ENCODE measurements at places on chromosomes 2 and 18.

DNA sequence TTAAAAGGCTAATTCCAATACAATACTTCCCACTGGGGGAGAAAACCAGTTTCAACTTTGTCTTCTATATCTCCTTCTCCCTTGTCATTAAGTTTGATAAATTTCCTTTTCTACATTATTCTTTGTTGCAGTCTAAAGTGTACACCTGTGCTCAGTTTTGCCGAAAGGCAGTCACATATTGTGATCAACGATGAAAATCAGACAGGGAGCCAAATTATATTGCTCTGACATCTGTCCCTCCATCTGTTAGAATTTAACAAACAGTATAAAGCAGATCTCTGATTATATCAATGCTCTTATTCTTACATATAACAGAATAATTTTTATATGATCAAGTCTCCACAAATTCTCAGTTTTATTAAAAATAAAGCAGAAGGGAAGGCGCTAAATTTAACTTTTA lies 496.7 kb downstream of the NRXN1 start:
- no peak for DNase-seq

DNA sequence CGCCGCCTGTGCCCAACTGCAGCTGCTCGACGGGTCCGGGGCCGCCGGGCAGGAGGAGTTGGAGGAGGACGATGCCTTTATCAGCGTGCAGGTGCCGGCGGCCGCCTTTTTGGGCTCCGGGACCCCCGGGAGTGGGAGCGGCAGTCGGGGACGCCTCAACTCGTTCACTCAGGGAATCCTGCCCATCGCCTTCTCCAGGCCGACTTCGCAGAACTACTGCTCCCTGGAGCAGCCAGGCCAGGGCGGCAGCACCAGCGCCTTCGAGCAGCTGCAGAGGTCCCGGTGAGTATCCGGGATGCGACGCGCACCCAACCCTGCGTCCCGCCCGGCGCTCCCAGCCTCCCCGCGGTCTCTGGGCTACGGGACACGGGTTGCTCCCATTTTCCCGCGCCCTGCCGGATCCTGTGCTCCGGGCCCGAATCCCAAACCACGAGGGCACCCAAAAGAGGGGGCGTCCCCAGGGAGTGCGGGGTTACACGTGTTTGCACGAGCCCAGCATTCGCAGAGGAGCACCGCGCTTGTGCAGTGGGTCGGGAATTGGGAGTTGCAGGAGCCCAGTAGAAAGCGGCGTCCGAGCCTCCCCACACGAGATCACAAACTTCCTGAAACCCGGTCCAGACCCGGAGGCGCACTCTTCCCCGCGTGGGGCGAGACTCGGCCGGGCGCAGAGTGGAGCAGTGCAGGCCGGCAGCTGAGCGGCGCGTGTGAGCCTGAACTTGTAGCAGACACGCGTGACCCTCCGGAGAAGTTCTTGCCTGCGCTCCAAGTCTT lies 1.2 kb downstream of the CABLES1 start:
- DNase-seq, result no peak

- no peak for DNase-seq
These were observed 44.2 kb downstream of the DPYSL5 start for GRCh38 chr2:26892133-26892532.

DNA sequence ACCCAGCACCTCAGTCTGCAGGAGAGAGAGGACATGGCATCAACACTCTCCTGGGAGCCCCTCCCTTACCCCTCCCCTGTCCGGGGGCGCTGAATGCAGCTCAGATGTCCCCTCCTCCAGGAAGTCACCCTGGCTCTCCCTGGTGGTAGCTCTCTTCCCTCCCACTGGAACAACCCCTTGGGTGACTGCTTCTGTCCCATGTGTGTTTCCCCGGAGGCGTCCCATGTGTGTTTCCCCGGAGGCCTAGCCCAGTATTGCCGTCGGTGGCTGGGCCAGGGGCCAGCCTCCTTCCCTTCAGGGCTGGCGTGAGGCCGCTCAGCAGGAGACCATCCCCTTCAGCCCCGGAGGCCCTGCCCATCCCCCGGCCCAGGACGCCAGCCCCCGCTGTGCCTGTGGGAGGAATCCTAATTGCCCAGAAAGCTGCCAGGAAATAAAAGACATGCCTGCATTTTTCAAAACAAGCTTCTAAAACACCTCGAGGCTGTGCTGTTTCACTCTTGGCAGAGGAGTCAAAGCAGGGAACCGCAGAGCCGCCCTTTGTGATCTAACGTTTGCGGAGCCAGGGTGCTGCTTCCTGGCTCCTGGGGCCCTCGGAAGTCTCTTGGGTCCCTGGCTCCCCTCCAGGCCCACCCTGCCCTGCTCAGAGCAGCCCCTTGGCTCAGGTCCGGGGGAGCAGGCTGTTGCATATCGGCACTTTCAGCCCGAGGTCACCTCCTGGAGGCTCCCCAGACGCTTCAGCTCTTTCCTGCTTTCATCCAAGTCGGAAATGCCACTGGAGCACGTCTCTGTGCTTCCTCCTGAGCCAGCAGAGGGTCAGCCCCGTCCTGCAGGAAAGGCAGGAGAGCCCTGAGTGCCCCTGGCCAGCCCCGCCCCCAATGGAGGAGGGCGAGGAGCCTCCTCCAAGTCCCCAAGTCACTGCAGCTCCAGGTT lies 11.4 kb downstream of the SNED1 start:
- no peak for DNase-seq

DNA sequence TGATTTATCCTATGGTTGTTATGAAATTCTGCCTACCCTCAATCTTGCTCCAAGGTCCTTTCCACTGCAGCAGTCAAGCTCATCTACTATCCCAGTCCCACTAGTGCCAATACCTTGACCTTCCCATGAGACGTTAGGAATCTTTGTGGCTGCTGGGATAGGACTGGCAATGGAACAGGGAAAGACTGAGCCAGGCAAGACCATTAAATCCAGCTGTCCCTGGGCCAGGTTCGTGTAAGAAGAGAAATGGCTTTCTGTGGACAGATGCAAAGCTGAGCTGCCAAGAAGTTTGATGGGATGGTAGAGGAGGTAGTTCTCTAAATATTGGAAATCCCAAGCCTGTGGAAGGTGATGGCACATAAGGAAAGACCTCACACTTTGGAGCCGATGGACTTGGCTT lies 50.1 kb upstream of the TMEM17 start:
- no peak for DNase-seq

DNA sequence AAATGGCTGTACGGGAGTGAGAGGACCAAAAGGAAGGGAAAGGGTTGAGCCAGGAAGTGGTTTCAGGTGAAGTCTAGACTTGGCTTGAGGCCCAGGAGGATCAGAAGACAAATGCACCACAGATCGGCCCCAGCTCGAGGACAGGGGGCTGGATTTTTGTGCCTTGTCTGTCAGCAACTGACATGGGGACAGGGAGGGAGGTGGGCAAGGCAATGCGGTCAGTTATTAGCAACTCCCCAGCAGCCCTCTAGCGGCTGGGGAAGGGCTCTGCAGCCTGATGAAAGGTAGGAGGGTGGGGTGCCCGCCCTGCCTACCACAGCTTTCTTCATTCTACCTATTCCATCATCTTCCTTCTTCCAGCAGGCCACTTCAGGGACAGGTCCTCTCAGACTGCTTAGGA lies 50.0 kb downstream of the CPO start:
- DNase-seq, result no peak

GRCh38 chr18:62486290-62486964 lies 36.4 kb upstream of the ZCCHC2 start:
- DNase-seq, result no peak

- no peak for DNase-seq
These were observed 178.8 kb upstream of the NXPH2 start for GRCh38 chr2:138959031-138959430.

Data from stimulated activated CD8-positive, alpha-beta memory T cell treated with anti-CD3 and anti-CD28 coated beads, Interleukin-12 subunit alpha, Interleukin-12 subunit beta, amount 100 ng/mL, for 4 hours (primary cell).